ENCODE measurements at places on chromosomes 3 and 15.

GRCh38 chr3:98021830-98022560 lies 13.1 kb downstream of the GABRR3 start:
- no peak for DNase-seq

DNA sequence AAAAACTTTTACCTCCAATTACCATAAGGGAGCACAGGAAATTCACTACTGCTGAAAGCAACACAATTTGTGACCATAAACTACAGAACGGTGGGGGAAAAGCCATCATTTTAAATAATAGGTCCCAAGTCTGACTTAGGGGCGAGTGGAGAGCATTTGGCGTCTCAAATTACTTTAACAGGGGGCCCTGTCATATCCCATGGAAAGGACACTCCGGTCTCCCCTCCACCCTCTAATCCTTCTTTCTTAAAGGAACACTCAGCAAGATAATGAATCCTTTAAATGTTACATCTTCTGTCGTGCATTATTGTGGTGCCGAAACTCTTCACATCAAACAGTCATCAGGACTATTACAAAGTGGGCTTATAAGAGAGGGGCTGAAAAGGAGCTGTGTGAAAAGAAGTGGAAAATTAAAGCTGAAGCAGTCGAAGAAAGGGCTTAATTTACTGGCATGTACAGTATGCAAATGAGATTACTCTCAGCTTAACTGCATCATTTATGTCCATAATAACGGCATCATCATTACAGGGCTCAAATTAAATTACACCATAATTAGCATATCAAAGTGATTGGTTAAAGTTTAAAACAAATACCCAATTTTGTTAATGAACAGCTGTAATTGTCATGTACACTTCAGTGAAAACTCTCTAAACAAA lies 342.2 kb downstream of the FOXP1 start:
- DNase-seq: no peak

DNA sequence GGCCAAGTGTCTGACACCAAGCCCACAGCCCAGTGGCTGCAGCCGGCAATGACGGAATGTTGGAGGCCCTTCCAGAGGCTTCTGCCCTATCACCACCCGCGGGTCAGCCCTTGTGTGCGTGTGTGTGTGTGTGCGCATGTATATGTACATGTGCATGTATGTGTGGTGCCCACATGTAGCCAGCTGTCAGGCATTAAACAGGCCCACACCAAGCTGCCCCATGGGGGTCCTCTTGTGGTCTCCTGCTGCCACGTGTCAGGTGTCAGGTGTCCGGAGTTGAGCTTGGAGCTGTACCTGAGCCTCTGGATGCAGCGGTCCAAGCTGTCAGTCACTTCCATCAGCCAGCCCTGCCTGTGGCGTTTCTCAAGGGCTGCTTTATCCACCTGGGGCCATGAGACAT lies 13.9 kb downstream of the UROC1 start:
- no peak for DNase-seq

DNA sequence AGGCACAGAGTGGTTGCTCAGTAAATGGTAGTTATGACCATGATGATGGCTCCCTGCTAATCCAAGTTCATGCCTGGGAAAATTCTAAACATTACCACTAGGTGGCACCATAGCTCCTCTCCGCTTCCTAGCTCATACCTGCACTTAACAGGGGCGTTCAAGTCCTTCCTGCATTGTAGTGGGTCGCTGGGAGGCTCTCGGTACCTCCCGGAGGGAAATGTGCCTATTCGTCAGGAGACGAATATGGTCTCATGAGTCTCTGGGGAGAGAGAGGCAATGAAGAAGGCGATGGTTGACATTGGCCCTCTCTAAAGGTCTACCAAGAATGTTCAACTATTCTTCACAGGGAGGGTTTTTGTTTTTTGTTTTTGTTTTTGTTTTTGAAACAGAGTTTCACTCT lies 10.9 kb downstream of the MESP1 start:
- DNase-seq: peak; percentile 44

- DNase-seq: no peak
These were observed 72.7 kb downstream of the SCN5A start for GRCh38 chr3:38576526-38577370.

GRCh38 chr3:16523778-16524177 lies 10.3 kb upstream of the RFTN1 start:
- no peak for DNase-seq

- DNase-seq: peak; percentile 10
These were observed 435 bp downstream of the RAB27A start for GRCh38 chr15:55289011-55289745.

- DNase-seq: no peak
These were observed 41.7 kb downstream of the DAPK2 start for GRCh38 chr15:64004587-64004986.

DNA sequence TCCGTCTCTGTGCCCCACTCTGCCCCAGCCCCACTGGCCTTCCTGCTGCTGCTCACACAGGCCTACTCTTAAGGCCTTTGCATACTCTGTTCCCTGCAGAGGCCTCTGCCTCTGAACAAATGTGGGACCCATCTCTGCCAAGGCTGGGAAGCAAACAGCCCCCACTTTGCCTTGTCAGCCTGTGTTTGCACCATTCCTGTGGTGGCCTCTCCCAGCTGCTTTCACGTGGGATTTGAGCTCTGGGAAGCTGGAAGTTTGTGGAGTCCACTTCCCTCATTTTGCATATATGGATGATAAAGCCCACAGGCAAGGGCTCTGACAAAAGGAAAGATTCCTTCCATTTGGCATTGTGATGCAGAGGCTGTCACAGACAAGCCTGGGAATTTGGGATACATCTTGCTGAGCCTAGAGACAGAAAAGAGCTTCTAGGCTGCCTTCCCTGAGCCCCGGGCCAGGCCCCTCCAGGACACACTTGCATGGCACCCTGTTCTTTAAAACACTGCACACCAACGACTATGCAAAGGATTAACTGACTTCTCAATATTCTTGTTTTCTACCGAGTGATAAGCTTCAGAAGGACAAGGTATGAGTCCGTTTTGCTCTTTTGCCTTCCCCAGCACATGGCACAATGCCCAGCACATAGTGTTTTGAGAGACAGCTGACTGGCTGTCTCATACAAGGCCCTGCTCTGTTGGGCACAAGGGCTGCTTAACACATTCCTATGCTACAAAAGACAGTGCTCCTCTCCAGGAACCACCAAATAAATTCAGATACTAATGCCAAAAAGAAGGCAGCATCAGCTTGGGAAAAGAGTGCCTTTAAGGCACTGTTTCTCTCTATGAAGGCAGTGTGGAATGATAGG lies 120.7 kb upstream of the TOPAZ1 start:
- DNase-seq: no peak

- DNase-seq: no peak
These were observed 20.1 kb downstream of the CACNA2D2 start for GRCh38 chr3:50483374-50483773.

DNA sequence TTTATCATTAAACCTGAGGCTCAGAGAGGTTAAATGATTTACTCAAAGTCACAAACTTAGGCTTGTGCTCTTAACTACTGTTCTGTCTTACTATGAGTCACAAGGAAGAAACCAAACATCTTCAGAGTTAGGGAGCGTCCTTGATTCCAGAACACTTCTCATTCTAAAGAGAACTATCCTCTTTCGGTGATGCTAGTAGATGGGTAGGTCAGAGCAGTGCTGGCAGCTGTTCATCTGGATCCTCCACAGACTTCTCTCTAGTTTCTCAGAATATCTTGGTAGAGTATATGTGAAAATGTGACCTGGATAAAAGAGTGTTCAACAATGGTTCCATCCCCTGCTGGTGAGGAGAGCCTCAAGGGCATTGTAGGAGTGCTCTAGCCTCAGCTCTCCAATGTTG lies 3.3 kb downstream of the ARL6IP5 start:
- DNase-seq: no peak

DNA sequence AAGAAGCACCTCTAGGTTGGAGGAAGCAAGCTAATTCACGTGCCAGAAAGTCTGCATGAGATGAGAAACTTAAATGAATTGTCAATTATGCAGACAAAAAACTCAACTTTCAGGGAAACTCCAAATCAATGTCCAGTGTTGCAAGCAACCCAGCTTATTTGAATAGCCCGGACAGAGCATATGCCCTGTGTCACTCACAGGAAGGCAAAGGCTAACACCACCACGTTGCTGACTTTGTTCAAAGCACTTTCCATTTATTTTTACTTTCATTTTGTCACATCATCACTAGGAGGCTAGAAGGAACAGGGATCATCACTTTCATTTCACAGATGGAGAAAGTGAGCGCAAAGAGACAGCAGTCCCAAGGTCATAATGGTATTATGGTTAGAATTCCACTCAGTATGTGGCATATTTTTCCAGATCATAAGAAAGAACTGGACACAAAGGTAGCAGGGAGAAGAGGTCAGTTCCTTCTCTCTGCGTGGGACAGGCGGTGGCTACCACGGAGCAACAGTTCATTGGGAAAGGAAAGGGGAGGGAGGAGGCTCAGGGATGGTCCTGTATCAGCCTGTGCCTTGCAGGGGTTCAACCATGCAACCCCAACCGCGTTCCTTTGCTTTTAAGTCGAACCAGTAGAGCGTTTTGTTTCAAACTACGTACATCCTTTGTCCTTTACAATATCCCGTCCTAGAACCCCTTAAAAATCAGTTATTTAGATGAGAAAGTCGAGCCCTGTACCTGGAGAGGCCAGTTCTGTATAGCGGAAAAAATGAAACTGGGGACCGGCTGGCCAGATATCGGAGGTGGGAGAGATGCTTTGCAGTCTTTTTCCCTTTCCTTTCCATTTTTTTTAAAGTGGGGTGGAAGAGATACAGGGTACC lies 1.1 kb downstream of the HEG1 start:
- DNase-seq: peak; percentile 71

DNA sequence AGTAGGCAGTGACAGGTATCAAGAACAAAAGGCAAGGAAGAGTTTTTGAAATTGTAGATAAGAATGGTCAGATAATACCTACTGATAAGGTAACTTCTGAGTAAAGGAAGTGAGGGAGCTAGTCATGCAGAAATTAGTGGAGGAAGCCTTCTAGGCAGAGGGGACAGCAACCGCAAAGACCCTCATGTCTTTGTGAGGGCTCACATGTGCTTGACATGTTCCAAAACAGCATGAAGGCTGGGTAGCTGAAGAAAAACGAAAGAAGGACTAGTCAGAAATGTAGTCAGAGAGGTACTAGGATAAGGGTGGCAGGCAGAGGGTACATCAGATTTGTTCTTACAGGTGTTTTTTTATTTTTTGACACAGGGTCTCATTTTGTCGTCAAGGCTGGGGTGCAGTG lies 5.3 kb downstream of the SIN3A start:
- no peak for DNase-seq

DNA sequence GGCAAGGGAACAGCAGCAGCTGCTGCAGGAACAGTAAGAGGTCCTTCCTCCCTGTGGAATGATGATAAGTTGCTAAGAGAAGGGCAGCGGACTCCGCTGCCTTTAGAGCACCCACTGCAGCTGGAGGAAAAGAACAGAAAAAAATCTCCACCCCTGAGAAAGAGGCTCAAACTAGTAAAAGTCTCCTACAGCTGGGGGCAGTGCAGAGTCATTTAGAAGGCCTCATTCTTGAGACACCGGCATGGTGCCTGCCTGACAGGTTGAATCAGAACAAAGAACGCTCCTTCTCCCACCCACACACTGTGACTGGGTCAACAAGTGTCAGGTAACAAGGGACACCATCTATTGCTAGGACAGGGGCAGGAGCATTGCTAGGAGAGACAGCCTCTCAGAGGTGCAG lies 188.4 kb downstream of the ABHD5 start:
- peak; percentile 52 for DNase-seq

DNA sequence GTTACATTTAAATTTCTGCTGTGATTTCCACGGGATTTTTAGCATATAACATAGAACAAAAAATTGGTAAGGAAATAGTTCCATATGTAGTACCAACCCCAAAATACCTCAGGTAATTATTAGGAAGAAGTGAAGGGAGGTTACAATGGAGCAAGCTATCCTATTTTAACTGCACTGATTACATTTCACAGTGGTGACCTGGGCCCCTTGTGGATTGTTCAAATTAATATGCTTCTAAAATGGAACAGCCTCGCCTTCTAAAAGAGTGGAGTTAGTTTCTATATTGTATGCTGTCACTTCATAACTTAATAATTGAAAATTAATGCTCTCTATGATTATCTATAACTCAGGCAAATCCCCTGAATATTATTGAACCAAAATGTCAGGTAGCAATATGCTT lies 651.7 kb upstream of the GBE1 start:
- no peak for DNase-seq

DNA sequence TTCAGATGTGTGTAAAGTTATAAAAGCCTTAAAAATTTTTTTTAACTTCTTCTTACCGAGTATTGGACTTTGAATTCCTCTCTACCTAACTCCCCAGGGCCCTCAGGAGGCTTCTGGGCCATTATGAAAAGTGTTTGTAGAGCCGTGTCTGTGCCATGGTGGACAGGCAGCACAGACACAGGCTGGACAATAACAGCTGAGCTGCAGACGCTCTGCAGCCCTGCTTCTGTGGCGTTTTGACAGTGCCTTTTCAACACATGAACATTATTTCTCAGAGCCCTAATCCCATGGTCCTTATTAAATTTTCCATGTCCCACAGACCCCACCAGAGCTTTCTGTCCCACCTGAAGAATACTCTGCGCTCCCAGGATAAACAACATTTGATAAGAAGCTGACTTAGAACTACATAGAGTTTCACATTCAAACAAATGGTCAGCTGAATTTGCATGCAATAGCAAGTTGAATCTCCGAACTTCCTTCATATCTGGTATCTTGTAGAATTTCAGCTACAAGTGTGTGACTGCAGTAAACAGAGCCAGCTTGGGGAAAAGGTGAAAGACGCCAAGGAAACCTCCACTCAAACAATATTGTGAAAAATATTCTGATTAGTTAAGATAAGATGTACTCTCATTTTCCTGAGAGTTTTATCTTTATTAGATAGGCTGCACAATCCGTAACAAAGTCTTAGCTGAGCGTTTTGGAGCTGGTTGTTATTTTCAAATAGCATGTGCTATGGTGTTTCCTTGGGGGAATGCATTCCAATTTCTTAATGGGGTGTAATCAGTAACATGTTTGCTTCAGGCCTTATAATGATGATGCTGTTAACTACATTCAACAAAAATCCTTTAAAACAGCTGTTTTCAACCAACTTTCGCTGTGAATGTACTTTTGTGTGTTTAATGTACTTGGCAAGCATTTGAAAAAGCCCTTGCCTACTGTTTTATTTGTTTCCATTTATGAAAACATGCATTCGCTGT lies 378.2 kb downstream of the MECOM start:
- DNase-seq: no peak

GRCh38 chr3:103662591-103662990 lies 1227.8 kb downstream of the ZPLD1 start:
- DNase-seq: no peak

DNA sequence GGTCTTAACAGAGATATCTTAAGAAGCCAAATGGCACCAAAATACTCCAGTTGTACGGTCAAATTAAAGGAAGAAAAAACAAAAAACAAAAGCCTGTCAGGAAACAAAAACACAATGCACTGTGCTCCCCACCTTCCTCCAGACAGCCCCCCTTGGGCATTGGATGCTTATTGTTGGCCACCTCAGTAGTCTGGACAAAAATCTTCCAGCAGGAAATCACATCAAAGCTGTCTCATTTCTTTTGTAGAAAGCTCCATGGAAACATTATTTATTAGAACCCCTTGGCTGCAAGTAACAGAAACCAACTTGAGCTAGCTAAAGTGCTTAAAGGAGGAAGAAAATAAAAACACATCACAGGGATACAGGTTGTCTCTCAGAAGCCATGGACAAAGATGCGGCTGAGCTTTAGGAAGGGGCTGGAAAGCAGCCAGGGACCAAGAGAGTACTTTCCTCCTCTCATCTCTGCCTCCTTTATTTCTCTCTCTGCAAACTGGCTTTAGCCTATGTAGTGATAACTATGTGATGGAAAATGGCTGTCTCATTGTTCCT lies 651.5 kb upstream of the ADAMTS9 start:
- DNase-seq: no peak

Measured in 8988T (cell line).